T-helper 9 cell (primary cell): ENCODE measurements at places on chromosomes 13 and 19.

GRCh38 chr13:20191311-20192157 lies 1.2 kb downstream of the GJB2 start:
- no peak for DNase-seq

- no peak for DNase-seq
Observed at GRCh38 chr19:55232986-55233385, 4.4 kb upstream of the TMEM86B start.

DNA sequence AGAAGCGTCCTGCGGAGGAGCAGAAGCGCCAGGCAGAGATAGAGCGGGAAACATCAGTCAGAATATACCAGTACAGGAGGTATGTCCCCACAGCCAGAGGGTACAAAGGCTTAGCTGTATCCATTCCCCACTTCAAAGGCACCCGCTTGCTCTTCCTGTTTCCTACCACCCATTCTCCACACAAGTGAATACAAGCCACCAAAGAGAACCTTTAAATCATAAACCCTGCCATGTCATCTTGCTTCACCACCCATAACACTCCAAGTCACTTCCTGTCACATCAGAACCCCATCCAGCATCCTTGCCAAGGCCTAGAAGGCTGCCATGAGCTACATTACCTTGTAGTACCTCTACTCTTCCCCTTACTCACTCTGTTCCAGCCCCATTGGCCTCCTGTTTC lies 205.8 kb downstream of the LMO7 start:
- DNase-seq, result no peak

GRCh38 chr19:35229601-35230000 lies 1.1 kb upstream of the FAM187B start:
- DNase-seq, result no peak

DNA sequence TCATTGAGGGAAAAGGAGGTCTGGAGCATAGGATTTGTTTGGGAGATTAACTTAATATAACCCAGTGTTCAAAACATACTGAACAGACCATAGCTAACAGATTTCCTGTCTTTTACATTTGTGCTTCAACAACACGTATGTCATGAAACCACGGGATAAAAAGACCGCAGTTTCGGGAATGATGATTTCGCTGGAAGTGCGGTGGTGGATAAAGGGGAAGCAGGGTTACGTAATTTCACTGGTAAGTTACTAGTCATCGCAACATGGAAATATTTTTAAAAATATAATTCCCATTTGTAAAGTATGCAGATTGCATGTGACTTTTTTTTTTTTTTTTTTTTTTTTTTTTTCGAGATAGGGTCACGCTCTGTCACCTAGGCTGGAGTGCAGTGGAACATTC lies 237.4 kb downstream of the LMO7 start:
- DNase-seq, result no peak

- no peak for DNase-seq
Observed at GRCh38 chr13:59086147-59086546, 1077.6 kb downstream of the DIAPH3 start.

- no peak for DNase-seq
Observed at GRCh38 chr19:5002143-5002542, 33.2 kb downstream of the KDM4B start.

DNA sequence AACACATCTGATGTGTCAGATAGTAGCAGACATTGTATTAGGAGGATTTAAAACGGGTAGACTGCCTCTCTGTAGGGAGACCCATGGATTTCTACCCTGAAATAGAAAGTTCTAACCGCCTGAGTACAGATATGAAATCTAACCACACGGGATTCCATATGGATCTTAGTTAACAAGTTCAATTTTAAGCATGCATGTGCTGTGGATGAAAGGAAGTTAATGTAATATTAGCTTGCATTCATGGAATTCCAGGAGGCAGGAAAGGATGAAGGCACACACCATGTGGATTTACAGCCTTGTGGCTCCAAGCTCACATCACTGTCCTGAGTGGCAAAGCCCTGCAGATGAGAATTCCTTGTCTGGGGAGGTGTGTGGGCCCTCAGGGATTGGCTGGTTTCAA lies 120.6 kb upstream of the IRS2 start:
- no peak for DNase-seq

DNA sequence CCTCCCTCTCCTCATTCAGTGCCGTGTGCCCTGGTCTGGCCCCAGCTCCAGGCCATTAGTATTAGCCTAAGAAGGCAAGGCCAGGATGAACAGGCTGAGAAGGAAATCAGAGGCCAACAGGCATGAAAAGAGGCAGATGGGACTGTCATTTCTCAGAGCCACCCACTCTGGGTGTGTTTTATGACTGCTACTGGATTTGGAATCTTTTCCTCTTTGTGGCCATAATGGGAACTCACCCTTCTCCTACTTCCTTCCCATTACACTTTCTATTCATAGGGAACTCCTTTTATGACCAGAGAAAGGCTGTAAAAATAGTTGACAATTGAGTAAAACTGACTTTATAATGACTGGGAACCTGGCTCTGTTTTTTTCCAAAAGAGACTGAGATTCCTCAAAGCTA lies 17.7 kb downstream of the CEACAM8 start:
- no peak for DNase-seq
